ENCODE measurements at places on chromosomes 7 and 10. TPM values are rescaled to one million over a fixed set of nuclear protein-coding genes. Genes with fewer than 3 reads are reported as not detected.

Gene GRID2IP
- 1.0 TPM for total RNA-seq

Gene IRF5
- total RNA-seq: 4.9 TPM

Gene PTPRZ1
- total RNA-seq: 1.6 TPM

Gene CARD11
- total RNA-seq: 2.0 TPM

Gene R3HCC1L
- 9.9 TPM for total RNA-seq

Gene GSTO2
- total RNA-seq: 26.5 TPM

Gene ZNF736
- total RNA-seq: 6.3 TPM

Gene IFIT1B
- not detected for total RNA-seq

Gene COL28A1
- 13.8 TPM for total RNA-seq

Gene ASB4
- total RNA-seq: not detected

Gene GNGT1
- not detected for total RNA-seq

Gene ERVW-1
- not detected for total RNA-seq

Gene PBLD
- total RNA-seq: 32.2 TPM

Gene PRF1
- 2.1 TPM for total RNA-seq

Gene KLLN
- total RNA-seq: 0.78 TPM

Gene IDI2
- not detected for total RNA-seq

Gene UPK3BL2
- total RNA-seq: 20.4 TPM

Gene OPN4
- not detected for total RNA-seq

Gene BMPR1A
- 12.2 TPM for total RNA-seq

Gene HYAL4
- total RNA-seq: not detected

Gene RINT1
- total RNA-seq: 26.5 TPM

Gene GIMAP5
- 11.9 TPM for total RNA-seq

Gene ACTL6B
- 0.52 TPM for total RNA-seq

Gene ZSCAN25
- total RNA-seq: 25.7 TPM

Gene FOXI2
- not detected for total RNA-seq

Gene NKX2-3
- total RNA-seq: not detected

Gene TMEM270
- total RNA-seq: not detected

Gene SNX13
- 61.0 TPM for total RNA-seq

Gene MRPS24
- total RNA-seq: 99.9 TPM

Gene CUEDC2
- total RNA-seq: 30.3 TPM

Gene LRRD1
- not detected for total RNA-seq

Gene PLEKHS1
- total RNA-seq: 7.6 TPM

Gene NUTM2D
- 1.3 TPM for total RNA-seq

Gene UNC5B
- total RNA-seq: 11.2 TPM

Gene BMPER
- 0.78 TPM for total RNA-seq

Gene C10orf62
- 1.3 TPM for total RNA-seq

Gene AKR1C3
- total RNA-seq: 34.6 TPM

Gene NAT16
- total RNA-seq: not detected

Gene LRRC18
- not detected for total RNA-seq

Gene POU6F2
- total RNA-seq: 5.2 TPM

Gene CPN1
- total RNA-seq: not detected

Gene LAMB4
- 2.0 TPM for total RNA-seq

Gene PDLIM1
- total RNA-seq: 41.5 TPM

Gene DTX2
- total RNA-seq: 10.5 TPM

Gene SPDYE16
- not detected for total RNA-seq

Gene ADAM22
- 1.0 TPM for total RNA-seq

Gene UBN2
- 15.5 TPM for total RNA-seq

Gene MYPN
- total RNA-seq: not detected

Gene SNCG
- 3.0 TPM for total RNA-seq

Gene KLF6
- total RNA-seq: 294 TPM

Gene CACNA2D1
- total RNA-seq: 5.4 TPM

Gene ARHGEF35
- total RNA-seq: 5.4 TPM

Gene GNAT3
- total RNA-seq: not detected

Gene HOXA3
- not detected for total RNA-seq

Gene GHRHR
- not detected for total RNA-seq

Gene RPEL1
- total RNA-seq: not detected

Gene HMX3
- not detected for total RNA-seq

Gene DYDC1
- not detected for total RNA-seq

Gene FFAR4
- 2.3 TPM for total RNA-seq
